Activated CD4-positive, alpha-beta T cell treated with anti-CD3 and anti-CD28 coated beads for 48 hours (primary cell): ENCODE measurements at places on chromosomes 13 and 19.

GRCh38 chr13:85586422-85586831 lies 212.8 kb downstream of the SLITRK6 start:
- no peak for DNase-seq

DNA sequence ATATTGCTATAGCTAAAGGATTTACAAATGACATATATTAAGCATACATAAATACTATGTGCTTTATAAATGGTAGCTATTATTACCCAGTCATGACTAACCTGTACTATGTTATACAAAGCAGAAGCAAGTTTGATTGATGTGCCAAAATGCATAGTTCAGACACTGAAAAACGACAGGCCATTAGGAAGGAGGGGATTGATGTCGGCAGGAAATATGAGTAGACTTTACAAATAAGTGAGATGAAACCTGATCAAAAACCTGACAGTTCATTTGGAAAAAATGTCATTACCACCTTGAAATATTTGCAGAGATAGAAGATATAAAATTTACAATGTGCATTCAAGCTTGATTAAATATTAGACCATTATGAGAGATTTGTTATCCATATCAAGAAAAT lies 38.8 kb upstream of the TPP2 start:
- no peak for DNase-seq

- DNase-seq: no peak
These were observed 388.3 kb downstream of the COG6 start for GRCh38 chr13:40043764-40044163.

- no peak for DNase-seq
These were observed 46.4 kb downstream of the SLC7A9 start for GRCh38 chr19:32822916-32823746.

- DNase-seq: no peak
These were observed 505.3 kb downstream of the COG6 start for GRCh38 chr13:40160618-40161350.

DNA sequence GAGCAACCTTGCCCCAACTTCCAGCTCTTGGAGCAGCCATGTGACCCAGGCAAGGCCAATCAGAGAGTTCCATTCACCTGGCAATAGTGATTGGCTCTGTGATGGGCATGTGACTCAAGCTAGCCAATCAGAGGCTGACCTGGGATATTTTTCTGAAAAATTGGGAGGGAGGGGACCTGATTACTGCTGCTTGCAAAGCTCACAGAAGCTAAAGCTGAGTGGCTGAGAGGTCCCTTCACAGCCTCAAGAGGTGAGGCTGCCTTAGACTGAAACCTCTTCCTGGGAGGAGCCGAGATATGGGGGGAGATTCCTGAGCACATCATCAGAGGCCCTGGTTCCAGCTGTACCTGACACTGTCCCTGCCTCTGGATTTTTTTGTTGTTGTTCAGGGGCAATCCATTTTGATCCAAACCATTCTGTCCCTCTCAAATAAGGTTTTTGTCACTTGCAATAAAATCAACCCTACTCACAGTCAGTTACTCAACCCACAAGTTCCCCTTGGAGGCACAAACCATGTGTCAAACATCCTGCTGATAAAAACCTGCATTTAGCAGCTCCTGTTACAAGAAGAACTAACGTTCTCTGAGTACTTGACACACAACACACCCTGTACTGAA lies 4.8 kb downstream of the CIB3 start:
- no peak for DNase-seq

GRCh38 chr19:21603431-21604231 lies 98.2 kb downstream of the ZNF429 start:
- no peak for DNase-seq

DNA sequence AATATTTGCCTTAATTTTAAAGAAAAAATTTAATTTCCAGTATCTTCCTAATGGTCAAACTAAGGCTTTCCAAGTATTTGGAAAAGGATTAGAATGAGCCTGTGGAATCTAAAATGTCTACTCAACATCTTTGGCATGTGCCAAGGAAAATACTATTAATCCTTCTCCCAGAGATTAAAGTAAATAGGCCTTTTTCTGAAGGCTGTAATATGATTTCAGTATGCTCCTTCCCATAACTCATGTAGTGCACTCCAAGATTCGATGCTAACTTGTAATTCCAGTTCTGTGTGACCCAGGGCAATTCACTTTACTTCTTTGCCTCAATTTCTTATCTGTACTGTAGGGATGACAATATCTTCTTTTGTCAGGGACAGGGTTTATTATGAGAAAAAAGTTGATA lies 196.9 kb downstream of the ZIC5 start:
- no peak for DNase-seq

DNA sequence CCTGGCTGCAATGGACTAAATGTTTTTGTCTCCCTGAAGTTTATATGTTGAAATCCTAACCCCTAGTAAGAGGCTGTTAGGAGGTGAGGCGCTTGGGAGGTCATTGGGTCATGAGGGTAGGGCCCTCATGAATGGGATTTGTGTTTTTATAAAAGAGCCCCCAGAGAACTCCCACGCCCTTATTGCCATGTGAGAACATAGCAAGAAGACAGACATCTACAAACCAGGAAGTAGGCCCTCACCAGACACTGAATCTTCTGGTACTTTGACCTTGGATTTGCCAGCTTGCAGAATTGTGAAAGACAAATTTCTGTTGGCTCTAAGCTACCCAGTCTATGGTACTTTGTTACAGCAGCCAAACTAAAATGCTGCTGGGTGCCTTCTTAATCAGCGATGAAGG lies 96.1 kb upstream of the SPATA13 start:
- no peak for DNase-seq

- no peak for DNase-seq
These were observed 20.0 kb downstream of the CILP2 start for GRCh38 chr19:19558055-19558454.

GRCh38 chr19:519449-519865 lies 12.1 kb upstream of the CDC34 start:
- no peak for DNase-seq

DNA sequence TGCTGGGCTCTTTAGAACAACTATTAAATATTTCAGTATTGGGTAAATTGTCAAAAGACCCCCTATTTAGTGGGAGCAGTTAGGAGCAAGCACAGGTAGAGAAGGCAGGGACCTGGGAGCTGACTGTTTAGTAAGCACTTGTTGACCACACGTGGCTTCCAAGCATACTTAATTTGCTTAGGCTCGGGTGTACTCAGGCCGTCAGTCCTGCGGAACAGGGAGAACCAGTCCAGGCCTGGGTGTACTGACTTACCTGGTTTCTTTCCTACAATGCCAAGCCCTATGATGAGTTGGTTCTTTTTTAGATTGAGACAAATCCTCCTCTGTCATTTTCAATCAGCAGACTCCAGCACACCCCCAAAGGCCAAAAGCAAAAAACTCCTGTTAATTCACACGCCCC lies 90.0 kb downstream of the WDFY2 start:
- DNase-seq: no peak

GRCh38 chr19:48715681-48716171 lies 3.8 kb downstream of the MAMSTR start:
- DNase-seq: no peak

- no peak for DNase-seq
These were observed 92.7 kb downstream of the FGF14 start for GRCh38 chr13:102309110-102309509.

DNA sequence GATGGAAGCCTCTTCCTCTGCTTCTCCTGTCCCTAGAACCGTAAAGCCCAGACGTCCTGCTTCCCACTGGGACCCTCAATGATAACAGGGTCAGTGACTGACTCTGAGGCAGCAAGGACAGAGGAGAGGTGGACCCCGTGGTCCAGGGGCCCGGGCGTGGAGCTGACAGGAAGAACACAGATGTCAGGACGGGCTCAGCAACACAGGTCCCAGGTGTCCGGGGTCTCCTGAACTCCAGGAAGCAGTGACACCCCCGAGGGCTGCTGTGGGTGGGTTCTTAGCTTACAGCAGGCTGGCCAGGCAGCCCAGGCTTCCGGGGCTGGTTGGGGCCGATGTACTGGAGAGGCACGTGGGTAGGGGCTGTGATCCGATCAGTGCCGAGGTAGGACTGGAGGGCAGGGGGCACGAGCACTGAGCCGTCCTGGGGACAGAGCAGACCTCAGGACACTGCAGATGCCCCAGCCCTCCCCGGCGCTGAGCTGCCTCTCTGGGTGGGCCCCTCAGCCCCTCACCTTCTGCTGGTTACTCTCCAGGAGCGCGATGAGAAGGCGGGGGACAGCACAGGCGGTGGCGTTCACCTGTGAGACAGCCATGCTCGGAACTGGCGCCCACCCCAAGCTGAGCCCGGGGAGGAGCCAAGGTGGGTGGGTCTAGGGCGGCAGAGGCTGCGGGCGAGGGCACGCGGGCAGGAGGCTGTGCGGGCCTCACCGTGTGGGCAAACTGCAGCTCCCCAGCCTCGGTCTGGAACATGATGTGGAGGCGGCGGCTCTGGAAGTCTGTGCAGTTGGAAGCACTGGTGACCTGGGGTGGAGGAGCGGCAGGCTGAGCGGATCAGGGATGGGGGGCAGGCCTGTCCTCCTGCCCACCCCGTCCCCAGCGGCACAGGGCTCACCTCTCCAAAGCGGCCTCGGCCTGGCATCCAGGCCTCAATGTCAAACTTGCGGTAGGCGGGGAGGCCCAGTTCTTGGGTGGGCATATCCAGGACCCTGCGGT lies 3.6 kb upstream of the CCER2 start:
- no peak for DNase-seq

DNA sequence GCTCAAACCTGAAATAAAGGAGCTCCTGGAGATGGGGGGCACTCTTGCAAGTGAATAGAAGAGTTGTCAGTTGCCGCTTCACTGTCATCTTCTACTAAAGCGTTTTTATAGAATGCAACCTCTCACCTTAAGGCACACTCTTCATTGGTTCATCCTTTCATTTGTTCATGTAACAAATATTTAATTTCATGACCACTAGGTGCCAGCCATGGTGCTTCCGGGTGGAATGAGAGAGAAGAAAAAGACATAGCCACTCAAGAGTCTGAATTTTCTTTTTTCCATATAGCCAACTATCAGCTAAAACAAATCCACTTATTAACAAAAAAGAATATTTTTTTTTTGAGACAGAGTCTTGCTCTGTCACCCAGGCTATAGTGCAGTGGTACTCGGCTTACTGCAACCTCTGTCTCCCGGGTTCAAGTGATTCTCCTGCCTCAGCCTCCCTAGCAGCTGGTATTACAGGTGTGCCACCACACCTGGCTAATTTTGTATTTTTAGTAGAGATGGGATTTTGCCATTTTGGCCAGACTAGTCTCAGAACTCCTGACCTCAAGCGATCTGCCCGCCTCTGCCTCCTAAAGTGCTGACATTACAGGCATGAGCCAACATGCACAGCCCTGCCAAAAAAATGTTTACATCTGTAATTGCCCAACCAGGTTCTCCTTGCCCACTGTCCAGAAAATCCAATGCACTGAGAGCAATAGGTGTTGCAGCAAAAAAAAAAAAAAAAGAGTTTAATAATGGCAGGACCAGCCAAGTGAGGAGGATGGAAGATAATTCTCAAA lies 22.1 kb upstream of the SACS start:
- no peak for DNase-seq
